ENCODE measurements at places on chromosomes 5 and 9.

DNA sequence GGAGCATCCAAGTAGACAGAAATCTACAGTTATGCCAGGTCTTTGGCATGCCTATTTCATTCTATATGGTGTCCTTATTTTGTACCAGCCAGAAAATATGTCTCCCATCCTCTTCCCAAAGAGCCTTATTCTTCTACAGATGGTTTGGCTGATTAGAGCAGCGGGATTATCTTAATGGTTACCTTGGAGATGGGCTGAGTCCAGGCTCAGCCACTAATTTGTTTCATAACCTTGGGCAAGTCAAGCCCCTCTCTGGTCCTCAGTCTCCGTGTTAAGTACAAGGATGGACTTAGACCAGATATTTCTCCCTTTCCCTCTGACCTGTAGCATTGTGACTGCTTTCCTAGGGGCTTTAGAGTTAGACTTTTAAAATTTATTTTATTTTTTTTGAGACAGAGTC, 11.1 kb upstream of the GLE1 start:
- DNase-seq, result no peak

GRCh38 chr5:79694183-79694582, 4.5 kb downstream of the CMYA5 start:
- no peak for DNase-seq

GRCh38 chr9:29717631-29718030, 2144.3 kb upstream of the C9orf72 start:
- DNase-seq, result no peak

GRCh38 chr9:136695435-136695895, 8.2 kb upstream of the AGPAT2 start:
- no peak for DNase-seq

GRCh38 chr5:179198825-179199224, 138.7 kb downstream of the ZNF354C start:
- no peak for DNase-seq

DNA sequence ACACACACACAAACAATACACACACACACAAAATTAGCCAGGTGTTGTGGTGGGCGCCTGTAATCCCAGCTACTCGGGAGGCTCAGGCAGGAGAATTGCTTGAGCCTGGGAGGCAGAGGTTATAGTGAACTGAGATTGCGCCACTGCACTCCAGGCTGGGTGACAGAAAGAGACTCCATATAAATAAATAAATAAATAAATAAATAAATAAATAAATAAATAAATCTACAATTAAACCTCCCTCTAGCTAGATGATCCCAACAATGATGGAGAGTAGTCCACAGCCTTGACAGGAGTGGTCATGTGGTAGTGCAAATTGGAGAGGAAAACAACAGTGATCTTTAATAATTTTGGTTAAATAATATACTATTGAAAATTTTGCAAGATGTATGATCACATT, 1739.0 kb upstream of the C9orf72 start:
- DNase-seq, result no peak

GRCh38 chr9:77647267-77648233, 572 bp downstream of the GNA14 start:
- DNase-seq, result no peak

- no peak for DNase-seq
Observed at GRCh38 chr9:35687306-35687705, 2.4 kb downstream of the TPM2 start.

GRCh38 chr9:135809166-135809565, 98.2 kb downstream of the CAMSAP1 start:
- no peak for DNase-seq

GRCh38 chr5:134273642-134274395, 47.9 kb upstream of the PPP2CA start:
- DNase-seq, result no peak

DNA sequence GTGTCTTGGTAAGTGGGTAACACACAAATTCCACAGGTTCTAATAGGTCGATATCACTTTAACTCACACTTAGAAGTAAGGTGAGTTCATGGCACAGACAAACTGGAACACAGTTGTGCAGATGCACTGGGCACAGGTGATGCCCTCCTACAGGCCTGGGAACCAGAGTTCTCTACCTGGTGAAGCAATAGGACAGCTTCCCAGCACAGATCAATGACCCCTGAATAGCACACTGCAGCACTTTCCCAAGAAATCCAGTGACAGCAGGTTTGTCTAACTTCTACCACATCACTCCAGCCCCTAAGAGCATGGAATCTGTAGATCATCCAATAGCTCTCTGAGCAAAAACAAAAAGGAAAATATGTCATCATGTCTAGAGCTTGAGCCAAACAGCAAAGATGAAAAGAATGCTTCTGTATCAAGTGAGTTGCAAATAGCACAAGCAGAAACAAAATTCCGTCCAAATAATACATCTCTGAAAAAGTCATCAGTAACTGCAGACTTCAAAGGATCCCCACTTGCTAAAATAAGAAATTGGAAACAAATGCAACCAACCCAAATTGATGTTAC, 33.5 kb downstream of the MOCS2 start:
- DNase-seq, result no peak

GRCh38 chr5:24161559-24161958, 483.2 kb downstream of the CDH10 start:
- no peak for DNase-seq

GRCh38 chr9:137474271-137474670, 15.1 kb upstream of the NSMF start:
- DNase-seq, result no peak

DNA sequence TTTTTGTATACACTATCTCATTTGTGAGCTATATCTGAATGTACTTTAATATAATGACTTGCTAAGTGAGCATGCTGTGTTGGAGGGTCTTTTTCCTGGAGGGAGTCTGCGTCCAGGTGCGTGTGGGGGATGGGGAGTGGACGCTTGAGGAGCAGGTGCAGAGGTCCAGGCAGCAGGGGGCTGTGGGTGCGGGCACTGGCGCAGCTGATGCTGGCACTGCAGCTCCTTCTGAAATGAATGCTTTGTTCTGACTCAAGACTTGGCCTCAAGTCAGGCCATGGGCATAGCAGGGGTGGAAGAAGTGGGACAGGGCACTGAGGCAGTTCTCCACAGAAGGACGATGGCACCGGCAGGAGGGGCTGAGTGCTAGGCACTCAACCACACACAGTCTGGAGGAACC, 165.7 kb upstream of the IRX1 start:
- DNase-seq, result no peak

- no peak for DNase-seq
Observed at GRCh38 chr9:89225587-89225986, 47.0 kb upstream of the SHC3 start.

DNA sequence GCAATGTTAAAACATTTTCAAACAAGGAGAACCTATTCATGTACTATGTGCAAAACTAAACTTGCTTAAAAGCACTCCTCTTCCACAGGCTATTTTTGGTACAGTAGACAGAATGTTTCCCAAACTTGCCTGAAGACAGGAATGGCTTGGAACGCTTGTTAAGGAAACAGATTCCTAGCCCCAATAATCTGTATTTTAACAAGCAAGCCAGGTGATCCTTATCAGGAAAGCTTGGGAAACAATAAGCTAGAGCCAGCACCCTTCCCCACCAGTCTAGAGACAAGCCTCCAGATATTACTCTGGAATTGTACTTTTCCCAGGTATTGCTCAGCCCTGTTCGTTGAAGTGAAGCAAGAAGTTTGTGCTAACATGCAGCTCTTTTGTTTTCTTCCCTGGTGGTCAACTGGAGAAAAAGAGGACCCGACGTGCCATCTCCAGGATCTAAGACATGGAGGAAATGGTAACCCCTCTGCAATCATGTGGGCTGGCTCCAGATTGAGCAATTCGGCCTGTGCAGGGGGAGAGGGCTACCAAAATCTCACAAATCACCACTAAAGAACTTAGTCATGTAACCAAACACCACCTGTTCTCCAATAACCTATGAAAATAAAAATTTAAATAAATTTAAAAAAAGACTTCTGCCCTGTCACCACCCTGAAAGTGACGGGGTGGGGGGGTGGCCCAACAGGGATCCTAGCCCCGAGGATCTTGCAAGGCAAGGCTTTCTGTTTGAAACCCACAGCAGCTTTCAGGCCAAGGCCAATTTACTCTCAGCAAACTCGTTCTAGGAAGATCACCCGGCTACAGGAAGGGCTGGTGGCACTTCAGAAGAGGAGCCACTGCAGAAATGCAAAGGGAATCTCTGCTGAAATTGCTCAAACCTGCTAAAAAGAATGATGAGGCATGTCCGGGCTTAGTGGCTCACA, 48.6 kb downstream of the SHB start:
- DNase-seq, result no peak

DNA sequence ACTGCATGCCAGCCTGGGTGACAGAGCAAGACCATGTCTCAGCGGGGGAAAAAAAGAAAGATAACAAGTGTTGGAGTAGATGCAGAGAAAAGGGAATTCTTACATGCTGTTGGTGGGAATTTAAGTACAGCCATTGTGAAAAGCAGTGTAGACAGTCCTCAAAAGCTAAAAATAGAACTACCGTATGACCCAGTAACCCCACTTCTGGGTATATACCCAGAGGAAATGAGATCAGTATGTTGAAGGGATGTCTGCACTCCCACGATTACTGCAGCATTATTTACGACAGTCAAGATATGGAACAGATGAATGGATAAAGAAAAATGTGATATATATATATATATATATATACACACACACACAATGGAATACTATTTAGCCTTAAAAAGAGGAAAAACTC, 225.3 kb upstream of the SLC24A2 start:
- DNase-seq, result no peak

- peak; percentile 30 for DNase-seq
Observed at GRCh38 chr9:14313378-14313940, 482 bp downstream of the NFIB start.

DNA sequence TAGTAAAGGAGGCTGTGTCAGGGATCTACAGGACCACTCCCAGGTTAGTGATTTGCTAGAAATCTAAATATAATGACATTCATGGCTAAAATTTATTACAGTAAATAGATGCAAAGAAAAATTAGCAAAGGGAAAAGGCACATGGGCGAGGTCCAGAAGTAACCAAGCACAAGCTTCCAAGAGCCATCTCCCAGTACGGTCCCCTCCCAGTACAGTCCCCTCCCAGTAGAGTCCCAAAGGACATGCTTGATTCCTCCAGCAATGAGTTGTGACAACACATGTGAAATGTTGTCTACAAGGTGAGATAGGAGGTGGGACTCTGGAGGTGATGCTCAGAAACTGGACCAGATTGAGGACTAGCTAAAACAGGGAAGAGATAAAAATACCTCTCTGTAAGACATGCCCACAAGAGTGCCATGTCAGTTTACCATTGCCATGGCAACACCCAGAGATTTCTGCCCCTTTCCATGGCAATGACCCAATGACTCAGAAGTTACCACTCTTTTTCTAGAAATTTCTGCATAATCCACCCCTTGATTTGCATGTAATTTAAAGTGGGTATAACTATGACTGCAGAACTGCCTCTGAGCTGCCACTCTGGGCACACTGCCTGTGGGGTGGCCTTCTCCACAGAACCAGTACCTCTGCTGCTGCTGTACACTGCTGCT, 27.9 kb upstream of the CEMIP2 start:
- DNase-seq, result no peak

GRCh38 chr9:37329576-37329975, 92.9 kb upstream of the GRHPR start:
- DNase-seq, result no peak

GRCh38 chr5:62450259-62450658, 37.7 kb downstream of the IPO11 start:
- no peak for DNase-seq

GRCh38 chr5:179588166-179588565, 35.3 kb downstream of the HNRNPH1 start:
- DNase-seq, result no peak

DNA sequence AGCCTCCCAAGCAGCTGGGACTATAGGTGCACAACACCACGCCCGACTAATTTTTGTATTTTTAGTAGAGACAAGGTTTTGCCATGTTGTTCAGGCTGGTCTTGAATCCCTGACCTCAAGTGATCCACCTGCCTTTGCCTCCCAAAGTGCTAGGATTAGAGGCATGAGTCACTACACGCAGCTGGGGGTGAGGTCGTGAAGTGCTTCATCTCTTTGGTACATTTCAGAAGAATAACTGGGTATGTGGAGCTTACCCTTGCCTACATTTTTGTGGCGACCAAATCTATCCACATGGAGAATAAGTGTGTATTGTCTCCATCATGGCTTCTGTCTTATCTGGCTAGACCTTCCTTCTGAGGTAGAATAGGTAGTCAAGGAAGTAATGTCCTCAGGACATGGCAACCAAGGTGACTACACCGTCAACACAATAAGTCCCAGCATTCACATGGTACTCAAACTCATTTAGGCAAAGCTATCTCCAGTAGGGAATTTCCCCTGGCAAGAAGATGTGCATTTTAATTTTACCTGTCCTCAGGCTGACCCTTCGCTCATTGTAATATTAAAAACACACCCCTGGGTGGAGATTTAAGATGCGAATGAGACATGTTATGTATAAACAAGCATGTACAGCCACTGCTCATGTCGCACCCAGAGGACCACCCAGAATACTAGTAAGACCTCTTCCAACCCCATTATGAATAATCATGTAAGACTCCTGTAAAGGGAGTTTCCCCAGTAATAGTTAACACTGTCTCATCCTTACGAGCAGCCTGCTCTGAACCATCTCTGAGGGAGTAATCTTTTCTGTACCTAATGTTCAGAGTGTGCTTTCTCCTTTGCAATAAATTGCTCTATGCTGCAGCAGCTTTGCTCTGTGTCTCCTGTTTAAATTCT, 1173.2 kb downstream of the TAF11L14 start:
- DNase-seq, result no peak

- DNase-seq, result peak; percentile 46
Observed at GRCh38 chr5:160930406-160930805, 78.4 kb upstream of the ATP10B start.

- DNase-seq, result no peak
Observed at GRCh38 chr5:38832810-38833209, 13.0 kb upstream of the OSMR start.

- DNase-seq, result no peak
Observed at GRCh38 chr5:137621861-137622823, 113.7 kb downstream of the KLHL3 start.

DNA sequence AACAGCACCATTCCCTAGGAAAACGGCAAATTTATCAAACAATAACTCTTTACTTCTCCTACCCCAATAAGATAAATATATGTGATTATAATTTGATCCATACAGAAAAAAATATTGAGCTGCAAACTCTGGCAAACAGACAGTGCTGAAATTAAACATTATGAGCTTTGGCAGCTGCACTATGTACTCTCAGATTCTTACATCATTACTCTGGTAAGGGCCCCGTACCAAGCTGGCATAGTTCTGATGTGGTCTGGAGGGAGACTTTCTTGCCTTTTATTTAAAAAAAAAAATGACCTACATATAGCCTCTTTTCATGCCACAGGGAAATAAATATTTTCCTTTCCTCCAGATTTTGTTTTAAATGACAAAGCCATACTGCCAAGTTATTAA, 95.0 kb downstream of the NR6A1 start:
- no peak for DNase-seq

- no peak for DNase-seq
Observed at GRCh38 chr9:113599646-113600022, 136.1 kb downstream of the RGS3 start.

- DNase-seq, result no peak
Observed at GRCh38 chr9:74960561-74960960, 7.8 kb upstream of the C9orf40 start.

- no peak for DNase-seq
Observed at GRCh38 chr9:105157171-105157583, 87.3 kb upstream of the SLC44A1 start.

All from NT2/D1 (cell line).